H9 (cell line): ENCODE measurements at places on chromosomes 11 and 22. TPM values are rescaled to one million over a fixed set of nuclear protein-coding genes. Genes with fewer than 3 reads are reported as not detected.

GRCh38 chr11:131074573-131074972, 158.3 kb upstream of the SNX19 start:
- no peak overlapping the region for H3K4me3 ChIP-seq
- no peaks in the 10 kb centered on the region for H3K27me3 ChIP-seq
- no peak for DNase-seq
- H3K4me1 ChIP-seq = no peaks in the 10 kb centered on the region
- no peak overlapping the region for H3K27ac ChIP-seq

- H3K4me1 ChIP-seq = peaks cover 2% of the 10 kb centered on the region; the same call in 1 of the 2 replicates
- H3K36me3 ChIP-seq = no peaks in the 10 kb centered on the region
- H3K4me3 ChIP-seq = no peak overlapping the region
- DNase-seq = peak; percentile 91
Observed at GRCh38 chr11:1553808-1554594, 18.1 kb downstream of the DUSP8 start.

DNA sequence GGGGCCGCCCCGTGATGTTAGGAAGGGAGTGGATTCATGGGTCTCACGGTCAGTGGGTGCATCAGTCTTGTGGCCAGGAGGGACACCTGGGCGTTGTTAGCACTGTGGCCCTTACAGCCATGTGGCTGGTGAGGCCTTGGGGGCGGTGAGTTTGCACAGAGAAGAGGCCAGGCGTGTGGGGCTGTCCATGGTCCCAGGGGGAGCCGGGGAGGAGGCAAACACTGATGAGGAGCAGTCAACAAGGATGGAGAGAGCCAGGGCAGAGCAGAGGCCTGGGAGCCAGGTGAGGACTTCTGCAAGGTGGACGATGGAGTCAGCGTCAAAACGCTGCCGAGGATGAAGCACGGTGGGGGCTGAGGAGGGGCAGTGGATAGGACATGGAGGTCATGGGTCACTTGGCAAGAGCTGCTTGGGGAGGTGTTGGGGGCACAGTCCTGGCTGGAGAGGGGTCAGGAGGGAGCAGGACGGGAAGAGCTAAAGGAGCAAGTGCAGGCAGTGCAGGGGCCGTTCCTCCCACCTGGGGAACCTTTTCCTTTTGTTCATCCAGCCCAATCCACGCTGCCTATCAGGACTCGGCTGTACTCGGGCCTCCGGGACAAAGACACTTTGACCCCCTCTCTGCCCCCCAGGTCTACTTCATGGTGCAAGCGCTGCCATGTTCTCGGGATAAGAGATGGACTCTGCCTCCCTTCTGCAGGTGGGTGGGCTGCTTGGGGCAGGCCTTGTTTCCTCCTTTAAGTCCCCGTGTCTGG, 801.1 kb downstream of the TBC1D22A start:
- no peaks in the 10 kb centered on the region for H3K27me3 ChIP-seq
- H3K4me1 ChIP-seq = no peaks in the 10 kb centered on the region
- DNase-seq = no peak

GRCh38 chr22:39932918-39933649, 27.1 kb upstream of the TMA7B start:
- no peak overlapping the region for H3K27ac ChIP-seq
- H3K27me3 ChIP-seq = no peaks in the 10 kb centered on the region
- H3K36me3 ChIP-seq = no peaks in the 10 kb centered on the region
- peak; percentile 84 for DNase-seq
- H3K4me3 ChIP-seq = no peak overlapping the region; the same call in 2 of the 3 replicates
- no peaks in the 10 kb centered on the region; the same call in 1 of the 2 replicates for H3K4me1 ChIP-seq

GRCh38 chr11:86115542-86116385, 46.9 kb upstream of the PICALM start:
- H3K27ac ChIP-seq = no peak overlapping the region
- no peaks in the 10 kb centered on the region for H3K4me1 ChIP-seq

The OR5AP2 gene
- total RNA-seq = not detected in 2 replicates
